ENCODE measurements at places on chromosomes 5 and 9.

GRCh38 chr5:76677849-76678472, 38.0 kb upstream of the F2R start:
- no peak for DNase-seq

- no peak for DNase-seq
These were observed 2086.5 kb upstream of the C9orf72 start for GRCh38 chr9:29659736-29660135.

- DNase-seq = no peak
These were observed 12.9 kb upstream of the OLFM1 start for GRCh38 chr9:135074354-135075233.

GRCh38 chr5:35856765-35857351, at the start of gene IL7R:
TSS of gene IL7R (plus strand) at chr5:35856891. CDS start at chr5:35856978, 87 bp downstream.
- no peak for DNase-seq

- no peak for DNase-seq
These were observed 39.7 kb upstream of the POC5 start for GRCh38 chr5:75756981-75757380.

DNA sequence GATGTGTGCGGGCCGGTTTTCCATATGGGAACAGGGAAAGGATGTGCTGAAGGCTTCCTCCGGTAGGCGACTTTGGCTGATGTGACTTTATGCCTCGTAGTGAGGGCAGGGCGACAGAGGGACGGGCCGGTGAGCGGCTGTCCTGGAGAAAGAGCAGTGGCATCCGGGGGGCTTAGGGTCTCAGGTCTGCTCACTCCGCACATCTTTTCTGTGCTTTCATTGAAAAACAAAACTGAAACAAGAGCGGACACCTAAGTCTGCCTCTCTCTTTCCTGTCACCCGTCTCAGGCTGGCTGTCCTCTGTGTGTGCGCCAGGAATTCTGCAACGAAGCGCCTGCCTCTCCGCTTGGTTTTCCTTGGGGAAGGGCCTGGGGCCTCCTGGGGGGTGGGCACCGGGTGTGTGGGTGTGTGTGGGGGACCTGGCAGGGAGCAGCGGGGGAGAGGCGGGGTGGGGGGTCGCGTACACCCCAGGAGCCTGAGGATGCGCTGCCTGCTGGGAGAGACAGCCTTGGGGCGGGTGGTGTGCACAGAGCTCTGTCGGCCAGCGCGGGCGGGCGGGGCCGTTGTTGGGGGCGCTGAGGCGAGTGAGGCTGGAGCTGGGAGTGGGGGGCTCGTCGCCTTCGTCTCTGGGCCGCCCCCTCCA, 580 bp upstream of the PRRX2 start:
- DNase-seq = no peak

Data from smooth muscle cell of the brain vasculature (primary cell).